ENCODE measurements at places on chromosomes 3 and 15.

DNA sequence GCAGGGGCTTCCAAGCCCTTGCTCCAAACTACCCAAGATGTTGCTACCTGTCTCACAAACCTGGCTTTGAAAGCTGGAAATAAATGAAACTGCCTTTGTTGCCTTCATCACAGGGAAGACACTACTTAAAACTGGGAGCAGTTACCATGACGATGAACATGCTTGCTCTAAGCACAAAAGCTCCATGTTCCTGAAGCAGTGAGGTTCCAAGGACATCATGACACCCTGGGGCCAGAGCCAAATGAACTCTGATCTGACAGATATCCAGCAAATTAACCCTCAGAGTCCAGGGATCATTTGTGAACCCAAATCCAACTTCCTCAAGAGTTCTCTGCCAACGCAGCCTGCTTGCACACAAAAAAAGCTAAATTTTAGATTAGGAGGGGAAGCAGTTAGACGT is 10.7 kb downstream of the TRAIP start:
- no peak for DNase-seq

- no peak for DNase-seq
These were observed 123.8 kb upstream of the DAZL start for GRCh38 chr3:16728770-16729745.

DNA sequence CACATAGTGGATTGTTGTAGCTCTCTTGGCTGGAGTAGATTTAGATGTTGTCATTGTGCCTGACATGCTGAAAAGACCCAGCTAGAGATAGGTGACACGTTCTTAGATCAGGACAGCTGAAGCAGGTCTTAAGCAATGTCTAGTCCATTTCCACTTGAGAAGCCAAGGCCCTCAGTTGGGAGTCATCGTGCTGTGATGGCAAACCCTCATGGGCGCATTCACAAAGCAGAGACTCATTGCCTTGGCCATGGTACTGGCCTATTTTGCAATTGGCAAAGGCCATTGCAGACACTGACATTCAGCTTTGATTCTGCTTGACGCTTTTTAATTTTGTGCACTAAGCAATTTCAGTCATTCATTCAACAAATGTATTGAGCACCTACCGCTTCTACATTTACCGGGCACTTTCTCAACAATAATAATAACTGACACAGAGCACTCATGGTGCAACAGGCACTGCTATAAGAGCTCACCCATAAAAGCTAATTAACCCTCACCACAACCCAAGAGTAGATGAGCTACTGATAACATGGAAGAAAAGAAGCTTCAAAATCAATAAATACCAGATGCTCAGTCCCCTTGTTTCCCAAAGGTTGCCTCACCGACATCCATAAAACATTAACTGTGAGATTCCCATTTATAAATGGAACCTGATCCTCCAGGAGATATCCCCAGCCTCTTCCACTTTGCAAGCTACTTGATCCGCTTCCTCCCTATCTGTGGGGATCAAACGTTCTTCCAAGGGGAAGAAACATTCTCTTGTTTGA is 200.1 kb downstream of the TLE3 start:
- no peak for DNase-seq

DNA sequence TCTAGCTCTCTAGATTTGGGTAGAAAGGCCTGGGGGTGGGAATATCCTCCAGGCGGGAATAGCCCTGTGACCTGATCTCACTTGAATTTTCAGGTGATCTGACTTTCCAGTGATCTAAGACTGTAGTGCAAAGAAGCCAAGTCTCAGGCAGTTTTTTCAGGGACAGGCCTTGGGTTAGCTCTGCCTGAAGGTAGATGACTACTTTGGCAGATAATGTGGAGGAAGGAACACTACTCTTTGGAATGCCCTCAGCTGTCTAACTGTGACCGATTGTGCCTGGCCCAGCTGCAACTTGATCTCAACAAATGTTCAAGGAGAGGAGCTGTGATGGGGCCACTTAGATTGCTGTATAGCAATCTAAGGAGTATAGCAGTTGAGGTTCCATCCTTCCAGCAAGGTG is 193.7 kb downstream of the TCF12 start:
- DNase-seq = no peak

DNA sequence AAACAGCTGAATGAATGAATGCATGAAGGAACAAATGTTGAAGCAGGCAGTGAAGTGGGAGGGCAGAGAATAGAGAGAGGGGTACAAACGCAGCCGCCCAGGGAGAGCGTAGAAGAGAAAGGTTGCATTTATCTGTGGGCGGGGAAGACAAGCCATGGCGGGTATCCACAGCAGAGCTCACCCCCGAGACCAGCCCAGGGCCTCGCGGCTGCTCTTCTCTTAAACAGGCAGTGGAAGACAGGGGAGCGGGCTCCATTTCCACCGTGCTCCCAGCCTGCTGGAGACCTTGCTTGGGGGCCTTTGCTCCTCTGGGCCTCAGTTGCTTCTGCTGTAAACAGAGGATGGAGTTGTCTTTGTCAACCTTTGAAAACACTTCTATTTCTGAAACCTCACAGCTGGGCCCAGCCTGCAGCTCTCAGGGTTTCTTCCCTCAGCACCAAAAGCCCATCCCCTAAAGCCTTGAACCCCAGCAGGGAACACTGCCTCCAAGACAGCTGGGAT is 259.5 kb downstream of the UACA start:
- DNase-seq = no peak

DNA sequence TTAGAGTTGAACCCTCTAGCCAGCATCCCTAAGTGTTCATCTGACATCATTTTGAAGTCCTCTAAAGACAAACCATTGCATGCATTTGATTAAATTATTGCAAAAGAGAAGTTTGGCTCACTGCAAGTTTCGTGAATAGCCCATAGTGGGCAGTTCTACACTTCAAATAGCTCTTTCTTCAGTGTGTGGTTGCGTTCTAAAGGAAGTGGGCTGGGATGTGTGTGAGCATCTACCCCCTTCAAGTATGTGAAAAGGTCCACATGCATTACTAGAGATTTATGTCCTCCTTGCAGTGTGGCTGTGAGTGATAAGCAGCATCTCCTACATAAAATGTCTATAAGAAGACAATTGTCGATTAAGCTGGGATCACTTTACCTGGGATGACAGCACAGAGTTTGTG is 54.6 kb downstream of the SST start:
- no peak for DNase-seq

- DNase-seq = no peak
These were observed 179.2 kb downstream of the ATP10A start for GRCh38 chr15:25683911-25684310.

DNA sequence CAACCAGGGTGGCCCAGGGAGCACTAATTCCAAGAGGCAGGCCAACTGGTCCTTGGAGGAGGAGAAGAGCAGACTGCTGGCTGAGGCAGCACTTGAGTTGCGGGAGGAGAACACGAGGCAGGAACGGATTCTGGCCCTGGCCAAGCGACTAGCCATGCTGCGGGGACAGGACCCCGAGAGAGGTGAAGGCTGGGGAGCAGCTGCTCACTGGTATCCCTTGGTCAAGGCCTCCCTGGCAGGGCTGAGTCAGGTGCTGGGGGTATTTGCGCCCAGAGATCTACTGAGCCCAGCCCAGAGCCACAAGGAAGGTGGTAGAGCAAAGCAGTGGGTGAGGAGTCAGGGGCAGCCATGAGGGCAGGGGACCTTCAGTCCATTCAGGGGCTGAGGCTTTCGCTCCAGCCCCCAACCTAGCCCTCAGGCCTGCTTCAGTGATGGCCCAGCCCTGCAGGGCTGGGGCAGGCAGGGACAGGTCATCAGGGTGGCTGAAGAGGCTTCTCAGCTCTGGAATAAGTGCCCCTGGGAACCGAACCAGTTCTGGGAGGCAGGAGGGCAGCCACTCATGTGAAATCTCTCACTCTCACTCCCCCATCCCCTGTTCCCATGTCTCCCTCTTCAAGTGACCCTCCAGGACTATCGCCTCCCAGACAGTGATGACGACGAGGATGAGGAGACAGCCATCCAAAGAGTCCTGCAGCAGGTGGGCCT is 5.6 kb upstream of the DNAJC17 start:
- DNase-seq = no peak
